ENCODE measurements at places on chromosomes 12 and 14.

DNA sequence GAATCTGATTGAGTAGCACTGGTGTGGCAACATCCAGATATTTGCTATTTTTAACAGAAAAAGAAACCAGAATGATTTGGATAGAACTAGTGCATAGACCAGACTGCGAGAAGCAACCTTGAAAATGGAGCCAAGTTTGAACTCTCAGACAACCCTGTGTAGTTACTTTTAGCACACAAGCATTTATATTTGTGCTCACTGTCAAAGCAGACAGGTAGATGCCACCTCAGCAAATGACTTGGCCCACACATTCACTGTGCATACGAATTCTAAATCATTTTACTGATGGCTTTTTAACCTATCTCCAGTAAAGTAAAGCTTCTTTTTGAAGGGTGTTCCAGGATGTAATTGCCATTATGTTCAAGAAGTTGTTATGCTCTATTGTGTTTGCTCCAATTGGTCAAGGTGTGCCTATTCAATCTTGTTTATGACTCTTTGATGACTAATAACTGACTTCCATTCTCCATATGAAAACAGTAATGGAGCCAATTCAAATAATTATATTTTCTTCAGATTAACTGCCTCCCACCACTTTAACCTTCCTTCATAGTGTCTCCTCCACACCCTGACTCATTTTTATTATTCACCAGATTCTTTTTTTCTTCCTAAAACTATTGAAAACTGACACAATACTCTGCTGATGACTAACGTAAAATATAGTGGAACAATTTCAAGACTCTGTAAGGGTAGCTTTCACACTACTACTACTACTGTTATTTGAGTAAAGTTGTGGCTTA is 138.5 kb downstream of the CCER1 start:
- DNase-seq: no peak

DNA sequence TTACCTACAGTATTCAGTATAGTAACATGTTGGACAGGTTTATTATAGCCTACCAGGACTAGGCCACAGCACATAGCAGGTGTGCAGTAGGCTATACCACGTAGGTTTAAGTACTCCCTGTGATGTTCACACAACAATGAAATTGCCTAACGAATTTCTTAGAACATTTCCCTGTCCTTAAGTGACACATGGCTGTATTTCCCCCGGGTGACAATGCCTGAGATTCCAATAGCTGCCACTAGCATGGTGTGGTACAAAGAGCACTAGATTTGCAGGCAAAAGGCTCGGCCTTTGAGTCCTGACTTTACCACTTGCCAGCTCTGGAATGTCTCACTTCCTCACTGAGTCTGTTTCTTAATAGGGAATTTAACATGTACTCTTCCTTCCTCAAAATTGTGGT is 19.7 kb downstream of the PTPN21 start:
- no peak for DNase-seq

DNA sequence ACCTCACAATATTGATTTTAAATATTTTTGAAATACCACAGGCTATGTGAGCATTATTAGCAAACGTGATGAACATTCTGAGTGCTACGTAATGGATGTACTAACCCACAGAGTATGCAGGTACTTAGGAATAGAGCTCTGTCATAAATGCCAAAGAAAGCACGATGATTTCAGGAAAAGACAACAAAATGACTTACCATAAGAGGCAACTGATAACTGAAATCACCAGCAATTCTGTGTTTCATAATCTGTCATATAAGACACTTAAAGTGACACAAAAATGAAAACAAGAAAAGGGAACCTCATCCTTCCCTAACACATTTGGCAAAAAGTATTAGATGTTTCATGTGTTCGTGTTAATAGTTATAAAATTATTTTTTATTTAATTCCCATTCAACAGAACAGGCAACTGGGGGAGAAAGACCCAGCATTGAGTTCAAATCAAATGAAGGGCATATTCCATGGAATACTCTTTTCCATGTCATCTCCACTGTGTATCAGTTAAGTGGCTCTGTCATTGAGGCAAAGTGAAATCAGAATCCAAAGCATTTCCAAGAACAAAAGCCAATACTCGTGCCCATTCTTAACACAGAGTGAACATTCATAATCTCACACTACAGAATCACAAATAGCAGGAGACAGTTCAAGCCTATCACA is 30.4 kb downstream of the ARMH4 start:
- no peak for DNase-seq

GRCh38 chr14:27409944-27410343 is 812.1 kb upstream of the NOVA1 start:
- no peak for DNase-seq

GRCh38 chr12:27901959-27902358 is 70.6 kb downstream of the PTHLH start:
- DNase-seq: no peak

DNA sequence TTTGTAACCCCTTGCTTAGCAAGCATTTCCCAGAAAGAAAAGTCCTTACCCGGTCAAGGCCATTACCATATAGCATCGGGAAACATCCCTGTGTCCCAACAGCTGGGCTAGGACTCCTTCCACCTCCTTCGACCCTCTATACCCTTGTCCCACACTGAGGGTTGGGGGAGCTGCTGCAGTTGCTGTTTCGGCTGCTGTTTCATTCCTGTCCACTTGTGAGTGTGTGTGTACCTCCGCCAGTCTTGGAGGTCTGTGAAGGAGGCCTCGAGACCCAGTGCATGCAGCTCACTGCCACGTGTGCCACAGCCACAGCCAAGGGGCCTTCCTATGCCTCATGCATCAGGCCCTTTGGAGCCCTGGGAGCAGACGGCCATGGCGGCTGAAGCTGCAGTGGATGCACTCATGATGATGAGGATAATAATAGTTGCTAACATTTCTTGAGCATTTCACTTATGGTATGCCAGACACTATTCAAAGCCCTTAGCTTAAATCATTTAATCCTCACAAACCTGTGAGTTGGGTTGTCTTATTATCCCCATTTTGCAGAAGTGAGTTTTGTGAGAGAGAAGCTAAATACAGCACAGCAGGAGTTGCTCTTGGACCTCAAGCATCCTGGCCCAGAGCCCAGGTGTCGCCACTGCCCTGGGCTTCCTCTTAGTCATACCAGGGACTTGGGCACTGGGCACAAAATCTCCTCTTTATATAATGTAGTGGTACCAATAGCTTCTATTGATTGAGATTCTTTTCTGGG is 156.5 kb downstream of the PRKCH start:
- DNase-seq: no peak

- no peak for DNase-seq
Observed at GRCh38 chr12:98198261-98198982, 317.0 kb upstream of the TMPO start.

DNA sequence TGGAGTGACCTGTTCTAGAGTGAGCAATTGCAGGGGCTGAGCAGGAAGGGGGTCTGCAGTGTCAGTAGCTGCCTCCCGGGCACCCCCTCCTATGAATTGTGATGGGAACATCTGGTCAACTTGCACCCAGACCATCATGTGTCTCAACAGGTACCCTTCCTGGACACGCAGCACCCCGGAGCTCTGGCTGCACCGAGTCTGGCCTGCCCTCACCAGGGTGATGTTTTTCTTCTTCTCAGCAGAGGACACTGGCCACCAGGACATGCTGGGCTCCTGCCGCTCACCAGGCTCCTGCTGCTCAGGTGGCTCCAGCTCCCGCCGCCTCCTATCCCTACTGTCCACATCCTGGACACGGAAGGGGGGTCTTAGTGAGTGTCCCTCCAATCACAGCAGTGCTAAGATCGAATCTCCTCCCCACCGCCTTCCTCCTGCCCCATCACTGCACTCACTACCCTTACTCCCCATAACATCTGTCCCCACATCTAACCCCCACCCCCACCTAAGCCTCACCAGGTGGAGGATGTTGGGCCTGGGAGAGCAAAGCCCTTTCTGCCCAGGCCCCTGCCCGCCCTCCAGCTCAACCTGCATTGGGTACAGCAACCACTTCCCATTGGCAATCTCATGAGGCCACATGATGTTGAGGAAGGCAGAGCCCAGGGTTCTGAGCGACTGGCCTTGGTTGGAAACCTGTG is 14.9 kb downstream of the ITGA7 start:
- no peak for DNase-seq

GRCh38 chr12:57983858-57984505 is 42.6 kb downstream of the ATP23 start:
- DNase-seq: no peak

- no peak for DNase-seq
Observed at GRCh38 chr14:88947646-88948598, 123.5 kb downstream of the TTC8 start.

DNA sequence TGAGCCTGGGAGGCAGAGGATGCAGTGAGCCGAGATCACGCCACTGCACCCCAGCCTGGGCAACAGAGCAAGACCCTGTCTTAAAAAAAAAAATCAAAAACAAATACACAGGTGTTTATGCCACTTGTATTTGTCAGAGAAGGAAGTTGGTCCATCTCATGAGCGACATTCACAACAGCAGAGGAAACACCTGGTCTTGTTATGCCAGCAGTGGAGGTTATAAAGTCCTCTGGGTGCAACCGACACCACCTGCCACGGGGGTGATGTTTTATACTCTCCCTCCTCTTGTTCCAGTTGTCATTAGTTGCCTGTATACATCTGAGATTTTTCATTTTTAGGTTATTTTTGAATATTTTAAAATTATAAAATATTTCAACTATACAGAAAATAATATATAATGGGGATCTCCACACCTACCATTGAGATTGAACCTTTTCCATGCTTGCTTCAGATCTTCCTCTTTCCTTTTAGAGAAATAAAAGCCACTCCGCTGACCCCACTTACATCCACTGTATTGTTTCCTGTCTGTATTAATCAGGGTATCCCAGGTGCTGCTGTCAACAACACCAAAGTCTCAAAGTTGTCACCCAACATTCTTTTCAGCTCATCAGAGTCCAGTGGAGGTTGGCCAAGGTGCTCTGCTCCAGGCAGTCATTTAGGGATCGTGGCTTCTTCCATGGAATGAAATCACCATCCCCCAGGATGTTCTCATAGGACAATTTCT is 65.1 kb downstream of the RNFT2 start:
- no peak for DNase-seq

DNA sequence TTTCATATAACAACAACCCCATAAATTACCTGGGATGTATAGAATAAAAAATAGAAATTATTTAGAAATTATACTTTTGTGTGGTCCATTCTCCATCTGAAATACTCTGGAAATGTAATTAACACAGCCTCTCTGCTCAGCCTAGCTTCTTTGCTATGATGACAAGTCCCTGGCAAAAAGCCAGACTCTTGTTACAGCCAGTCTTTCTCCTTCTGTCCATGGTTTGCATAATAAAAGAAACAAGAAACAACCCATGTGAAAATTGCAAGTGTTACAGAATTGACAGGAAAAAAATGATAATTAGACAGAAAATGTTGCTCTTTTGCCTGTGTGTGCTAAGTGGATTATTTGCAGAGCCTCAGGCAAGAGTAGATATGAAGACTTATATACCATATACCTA is 61.3 kb downstream of the C12orf50 start:
- DNase-seq: no peak

DNA sequence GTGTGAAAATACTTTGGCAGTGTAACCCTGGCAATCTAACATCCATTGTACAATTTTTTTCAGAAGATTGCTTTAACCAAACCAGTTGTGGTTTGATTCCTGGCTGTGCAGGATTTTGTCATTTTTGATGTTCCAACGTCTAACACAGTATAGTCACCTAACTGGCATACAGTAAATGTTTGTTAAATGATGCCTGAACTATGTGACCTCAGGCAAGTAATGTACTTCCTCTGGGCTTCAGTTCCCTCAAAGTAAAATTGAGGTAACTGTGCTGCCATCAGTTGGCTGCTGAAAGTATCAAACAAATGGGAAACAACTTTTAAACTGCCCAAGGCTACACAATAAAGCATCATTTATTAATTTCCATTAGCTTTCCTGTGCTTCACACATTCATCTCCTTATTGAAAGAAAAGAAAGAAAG is 4.3 kb downstream of the TM7SF3 start:
- DNase-seq: no peak

DNA sequence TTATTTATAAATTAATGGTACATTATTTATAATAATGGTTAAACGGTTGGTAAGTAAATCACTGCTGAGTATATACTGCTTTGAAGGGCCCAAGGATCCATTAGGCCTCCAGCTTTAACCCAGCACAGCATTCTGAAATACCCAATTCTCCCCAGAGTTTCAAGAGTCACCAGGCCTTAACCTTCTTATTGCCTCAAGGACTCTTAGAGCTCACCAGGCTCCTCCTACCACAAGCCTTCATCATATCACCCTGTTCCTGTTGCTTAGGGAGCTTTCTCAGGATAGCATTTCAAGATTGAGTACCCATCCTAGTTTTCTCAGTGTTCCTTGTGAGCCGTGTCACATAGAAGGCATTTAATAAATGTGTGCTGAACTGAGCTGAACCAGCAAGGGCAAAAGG is 242.5 kb downstream of the FBXL14 start:
- no peak for DNase-seq

- no peak for DNase-seq
Observed at GRCh38 chr12:113201187-113202177, 16.0 kb downstream of the RITA1 start.

DNA sequence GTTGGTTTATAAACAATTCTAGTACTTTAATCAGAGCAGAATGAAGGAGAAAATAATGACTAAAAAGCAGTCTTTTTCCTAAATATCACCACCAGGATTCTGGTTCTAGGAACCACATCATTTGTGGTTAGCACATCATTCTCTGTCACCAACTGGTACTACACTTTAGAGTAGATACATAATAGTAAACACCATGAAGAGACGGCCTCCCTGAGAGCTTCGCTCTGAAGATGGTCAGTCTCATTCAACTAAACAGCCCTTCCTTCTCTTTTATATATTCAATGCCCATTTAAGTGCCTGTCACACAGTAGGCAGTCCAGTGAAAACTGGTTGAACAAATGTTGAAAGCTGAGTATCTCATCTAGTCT is 10.9 kb downstream of the SLC38A2 start:
- no peak for DNase-seq

DNA sequence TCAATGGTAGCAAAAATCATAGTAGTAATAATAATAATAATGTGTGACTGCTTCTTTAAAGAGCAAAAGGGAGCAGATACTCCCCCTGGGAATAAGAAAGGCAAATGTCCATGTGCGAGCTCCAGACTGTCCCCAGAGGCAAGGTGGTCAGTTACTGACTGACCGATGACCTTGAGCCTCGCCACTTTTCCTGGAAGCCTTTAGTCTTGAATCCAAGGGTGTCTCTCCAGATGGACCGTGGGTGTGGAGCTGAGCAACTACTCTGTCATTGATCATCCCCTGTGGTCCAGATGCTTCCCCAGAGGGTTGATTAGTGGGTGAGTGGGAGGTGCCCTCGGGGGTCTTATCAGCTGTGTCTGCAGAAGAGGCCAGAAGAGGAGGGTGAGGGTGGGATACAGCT is 418.5 kb upstream of the TBX3 start:
- DNase-seq: no peak

- DNase-seq: no peak
Observed at GRCh38 chr12:109863847-109864712, 16.3 kb downstream of the GLTP start.

- no peak for DNase-seq
Observed at GRCh38 chr12:121812921-121813896, 9.4 kb downstream of the SETD1B start.

GRCh38 chr14:52314595-52315354 is 663 bp downstream of the PTGER2 start:
- peak; percentile 14 for DNase-seq

Measured in T-helper 17 cell (primary cell).